ENCODE measurements at places on chromosomes 2 and 18.

DNA sequence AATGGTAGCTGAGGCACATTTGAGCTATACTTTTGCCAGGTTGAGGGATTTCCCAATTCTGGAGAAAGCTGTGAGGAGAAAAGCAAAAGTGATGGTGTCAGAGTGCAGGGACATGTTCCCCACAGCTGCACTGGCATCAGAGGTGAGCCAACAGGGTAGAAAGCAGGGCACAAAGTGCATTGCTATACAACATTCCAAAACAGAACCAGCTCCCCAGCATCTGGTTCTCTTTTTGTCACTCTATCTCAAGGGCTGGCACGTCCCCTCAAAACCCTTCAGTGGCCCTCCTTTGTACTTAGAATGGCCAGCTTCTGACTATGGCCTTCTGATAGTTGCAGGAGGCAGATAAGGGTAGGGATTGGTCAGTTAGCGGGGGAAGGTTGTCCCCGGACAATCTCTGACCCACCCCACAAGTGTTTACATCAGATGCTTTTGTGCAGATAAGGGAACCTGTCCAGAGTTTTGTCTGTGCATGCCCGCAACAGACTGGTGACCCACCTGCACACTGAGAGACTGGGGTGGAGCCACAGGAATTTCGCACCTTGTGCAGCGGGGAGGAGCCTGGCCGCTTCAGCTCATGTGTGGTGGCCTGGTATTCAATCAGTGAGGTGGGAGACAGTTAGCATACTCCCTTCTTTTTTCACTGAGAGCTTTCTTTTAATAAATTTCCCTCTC, 31.0 kb upstream of the TMEM17 start:
- no peak for DNase-seq

- no peak for DNase-seq
Observed at GRCh38 chr2:226677080-226677479, 122.5 kb downstream of the IRS1 start.

DNA sequence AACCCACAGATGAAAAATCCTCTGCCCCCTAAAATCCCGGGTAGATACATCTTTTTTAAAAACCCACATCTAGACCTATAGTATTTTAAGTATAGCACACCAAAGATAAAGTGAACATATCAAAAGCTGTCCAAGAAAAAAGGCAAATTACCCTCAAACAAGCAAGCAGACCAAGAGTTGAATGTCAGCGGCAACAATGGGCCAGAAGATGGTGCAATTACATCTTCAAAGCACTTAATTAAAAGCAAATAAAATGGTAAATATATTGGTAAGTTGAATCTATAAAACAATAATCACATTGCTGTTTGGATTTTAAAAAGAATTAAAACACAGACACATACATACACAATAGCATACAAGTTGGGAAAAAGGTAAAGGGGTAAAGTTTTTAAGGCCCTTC, 98.5 kb downstream of the MYOM1 start:
- DNase-seq, result no peak

GRCh38 chr18:58064406-58064998, 20.5 kb downstream of the NEDD4L start:
- DNase-seq, result no peak

DNA sequence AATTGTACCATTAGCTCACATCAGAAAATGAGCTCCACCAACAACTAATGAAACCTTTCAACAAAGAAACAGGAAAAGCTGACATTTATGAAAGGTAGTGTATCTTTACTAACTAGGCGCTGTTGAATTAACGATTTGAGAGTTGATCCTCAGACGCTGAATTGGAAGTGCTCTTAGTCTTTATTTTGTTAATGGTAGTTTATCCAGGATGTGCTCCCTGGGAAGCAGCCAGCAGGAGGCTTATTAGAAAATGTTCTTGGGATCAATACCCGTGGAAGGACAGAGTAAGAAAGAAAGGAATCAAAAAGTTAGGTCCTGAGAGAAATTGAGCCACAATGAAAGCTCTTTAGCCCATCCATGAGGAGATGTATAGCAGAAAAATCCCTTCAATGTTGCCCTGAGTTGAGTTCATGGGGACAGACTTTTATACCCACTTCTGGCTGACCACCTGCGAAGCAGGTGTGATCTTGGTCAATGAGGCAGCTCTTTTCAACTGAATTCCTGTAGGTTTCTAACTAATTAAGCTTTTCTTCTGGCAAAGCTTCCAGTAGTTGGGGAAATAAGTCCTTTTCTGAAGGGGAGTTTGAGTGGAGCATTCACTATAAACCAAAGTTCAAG, 492.6 kb upstream of the REG3G start:
- DNase-seq, result no peak

GRCh38 chr18:78926243-78926615, 53.4 kb upstream of the SALL3 start:
- DNase-seq, result no peak

GRCh38 chr2:42849311-42849710, 56.9 kb upstream of the HAAO start:
- no peak for DNase-seq

GRCh38 chr2:145874466-145874865, 1354.5 kb upstream of the ZEB2 start:
- no peak for DNase-seq

DNA sequence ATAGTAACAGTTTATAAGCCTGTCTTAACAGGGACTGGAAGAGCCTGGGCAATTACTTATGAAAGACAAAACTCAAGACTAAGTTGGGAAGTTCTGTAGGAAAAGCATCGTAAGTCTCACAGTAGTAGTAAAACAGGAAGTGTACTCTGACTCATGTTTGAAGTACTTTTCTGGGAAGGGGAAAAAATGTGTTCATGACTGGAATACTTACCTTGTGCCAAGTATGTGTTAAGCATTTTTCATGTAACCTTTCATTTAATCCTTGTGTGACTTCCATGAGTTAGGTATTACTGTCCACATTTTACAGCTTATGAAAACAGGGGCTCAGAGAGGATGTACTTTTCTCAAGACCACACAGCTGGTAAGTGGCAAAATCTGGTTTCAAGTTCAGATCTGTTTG, 13.7 kb upstream of the SKOR2 start:
- no peak for DNase-seq

GRCh38 chr18:6751222-6751621, 21.7 kb downstream of the ARHGAP28 start:
- no peak for DNase-seq

DNA sequence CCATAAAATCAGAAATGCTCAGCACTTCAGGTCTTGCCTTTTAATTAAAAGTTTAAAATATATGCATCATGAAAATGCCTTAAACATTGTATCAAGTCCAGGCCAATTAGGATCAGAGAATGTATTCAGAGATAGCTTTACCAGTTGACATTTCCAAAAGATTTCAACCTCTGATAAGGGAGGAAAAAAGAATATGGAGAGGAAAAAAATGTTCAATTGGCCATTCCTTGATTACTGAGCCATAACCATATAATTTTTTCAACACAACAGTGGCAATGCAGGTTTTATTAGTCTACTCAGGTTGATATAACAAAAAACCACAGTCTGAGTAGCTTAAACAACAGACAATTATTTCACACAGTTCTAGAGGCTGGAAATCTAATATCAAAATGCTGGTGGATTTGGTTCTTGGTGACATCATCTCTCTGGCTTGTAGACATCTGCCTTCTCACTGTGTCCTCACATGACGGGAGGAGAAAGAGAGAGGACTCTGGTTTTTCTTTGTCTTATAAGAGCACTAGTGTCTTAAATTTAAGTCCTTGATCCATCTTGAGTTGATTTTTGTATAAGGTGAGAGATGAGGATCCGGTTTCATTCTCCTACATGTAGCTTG, 111.9 kb downstream of the IRS1 start:
- DNase-seq, result no peak

- DNase-seq, result no peak
Observed at GRCh38 chr2:24961903-24962302, 9.9 kb downstream of the DNAJC27 start.

- no peak for DNase-seq
Observed at GRCh38 chr2:108573061-108573460, 38.8 kb downstream of the LIMS1 start.

DNA sequence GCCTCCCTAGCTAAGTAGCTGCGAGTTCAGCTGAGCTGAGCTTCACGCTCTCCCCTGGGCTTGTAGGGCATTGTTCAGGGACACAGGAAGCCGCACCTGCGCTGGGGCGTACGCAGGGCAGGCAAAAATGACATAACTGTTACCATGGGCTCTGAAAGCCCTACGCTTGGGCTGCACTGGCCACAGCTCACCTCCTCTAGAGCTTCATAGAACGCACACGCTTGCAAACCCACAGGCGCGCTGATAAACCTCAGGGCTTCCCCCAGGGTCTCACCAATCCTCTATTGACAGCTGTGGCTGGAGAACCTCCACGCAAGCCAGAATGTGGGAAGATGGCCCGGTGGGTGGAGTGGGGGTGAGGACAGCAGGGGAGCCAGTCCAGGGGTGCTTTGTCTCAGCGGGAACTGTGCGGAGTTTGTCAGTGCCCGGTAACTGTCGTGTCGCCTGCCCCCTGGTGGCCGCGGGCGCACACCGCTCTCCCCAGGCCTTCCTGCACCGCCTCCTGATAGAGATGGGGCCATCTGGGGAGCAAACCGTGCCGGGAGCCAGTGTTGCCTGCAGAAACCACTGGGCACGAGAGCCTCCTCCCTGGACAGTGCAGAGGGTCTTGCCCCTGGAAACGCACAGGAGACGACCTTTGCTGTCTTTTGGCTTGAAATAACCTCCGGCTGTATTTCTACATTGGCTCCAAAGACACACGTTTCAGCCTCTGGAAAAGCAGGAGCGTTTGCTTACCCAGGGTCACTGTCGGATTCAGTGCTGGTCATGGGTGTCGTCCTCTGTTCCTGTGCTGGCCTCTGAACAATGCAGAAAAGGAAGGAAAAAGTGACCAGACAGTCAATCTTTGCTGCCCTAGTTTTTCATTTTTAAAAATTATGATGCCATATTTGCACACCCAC, 17.0 kb upstream of the CIDEA start:
- DNase-seq, result peak; percentile 21

DNA sequence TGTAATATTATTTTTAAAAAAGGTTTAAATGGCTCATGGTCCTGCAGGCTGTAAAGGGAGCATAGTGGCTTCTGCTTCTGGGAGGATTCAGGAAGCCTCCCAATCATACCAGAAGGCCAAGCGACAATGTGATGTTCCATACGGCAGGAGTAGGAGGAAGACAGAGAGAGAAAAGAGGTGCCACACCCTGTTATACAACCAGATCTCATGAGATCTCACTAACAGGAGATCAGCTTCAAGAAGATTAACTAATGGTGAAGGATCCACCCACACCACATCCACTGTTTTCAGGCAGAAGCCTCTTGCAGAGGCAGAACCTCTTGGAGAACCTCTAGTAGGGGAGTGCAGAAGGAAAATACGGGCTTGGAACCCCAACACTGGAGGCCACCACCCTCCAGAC, 103.9 kb upstream of the TEKT4 start:
- no peak for DNase-seq

GRCh38 chr2:160220545-160221009, 20.5 kb upstream of the ITGB6 start:
- no peak for DNase-seq

DNA sequence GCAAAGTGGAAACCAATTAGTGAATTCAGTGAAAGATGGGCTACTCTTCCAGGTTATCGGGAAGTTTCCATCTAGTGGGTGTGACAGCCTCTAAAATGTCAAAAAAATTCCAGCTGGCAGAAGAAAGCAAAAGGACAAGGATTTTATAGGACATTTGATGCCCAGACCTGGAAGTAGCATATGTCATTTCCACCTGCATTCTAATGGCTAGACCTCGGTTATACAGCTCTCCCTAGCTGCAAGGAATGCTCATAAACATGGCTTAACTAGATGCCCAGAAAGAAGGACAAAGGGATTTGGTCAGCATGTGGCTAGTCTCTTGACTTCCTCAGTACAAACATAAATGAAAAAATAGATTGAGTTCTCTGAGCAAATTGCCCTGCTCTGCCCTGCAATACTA, 215.4 kb downstream of the NYAP2 start:
- no peak for DNase-seq

DNA sequence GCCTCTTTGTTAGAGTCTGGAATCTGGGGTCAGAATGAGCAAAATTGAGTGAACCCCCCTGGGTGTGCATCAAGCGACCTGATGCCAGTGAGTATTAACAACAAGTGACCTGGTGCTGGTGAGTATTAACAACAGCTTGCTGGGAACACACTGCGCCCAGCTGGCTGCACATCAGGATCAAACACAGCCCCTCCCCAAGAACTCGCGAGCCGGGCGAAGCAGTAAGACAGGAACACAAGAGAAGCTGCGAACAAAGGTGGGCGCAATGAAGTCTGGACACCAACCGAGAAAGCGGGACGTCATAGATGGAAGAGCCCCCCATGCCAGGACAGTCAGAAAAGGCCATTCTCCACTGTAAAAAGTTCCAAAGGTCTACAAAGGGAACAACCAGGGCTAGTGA, 34.3 kb downstream of the CRACDL start:
- no peak for DNase-seq

- no peak for DNase-seq
Observed at GRCh38 chr2:3041841-3042600, 335.6 kb downstream of the EIPR1 start.

DNA sequence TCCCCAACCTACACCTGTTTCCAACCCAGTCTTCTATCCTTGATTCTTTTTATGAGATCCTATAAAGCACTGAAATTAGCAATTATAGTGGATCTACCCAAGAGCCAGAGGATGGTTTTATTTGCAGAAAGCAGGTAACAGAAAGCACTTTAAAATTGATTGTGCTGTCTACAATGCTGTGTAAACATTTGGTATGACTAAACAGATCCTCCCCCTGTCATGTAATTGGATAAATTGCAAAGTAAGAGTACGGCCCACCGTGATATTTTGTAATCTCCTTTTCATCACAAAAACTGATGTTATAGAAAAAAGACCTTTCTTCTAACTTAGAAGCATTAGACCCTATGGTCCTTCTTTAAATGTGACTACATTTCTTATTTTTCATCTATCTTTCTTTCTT, 11.3 kb upstream of the PPP3R1 start:
- no peak for DNase-seq

DNA sequence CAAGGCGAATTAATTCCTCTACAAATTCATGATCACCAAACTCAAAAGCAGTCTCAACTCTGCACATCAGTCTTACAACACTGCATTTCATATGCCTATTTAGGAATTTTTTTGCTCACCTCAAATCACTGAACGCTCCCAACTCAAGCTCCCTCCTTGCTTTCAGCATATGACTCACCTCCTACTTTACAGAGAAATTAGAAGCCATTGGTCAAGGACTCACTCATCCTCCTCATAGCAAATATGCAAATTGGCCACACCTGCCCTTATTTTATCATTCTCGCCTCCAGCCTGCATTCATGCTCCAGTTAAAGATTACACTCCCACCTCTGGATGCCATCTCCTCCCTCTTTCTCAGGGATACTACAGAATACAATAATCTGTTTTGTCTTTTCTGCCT, 148.8 kb downstream of the MBD2 start:
- no peak for DNase-seq

DNA sequence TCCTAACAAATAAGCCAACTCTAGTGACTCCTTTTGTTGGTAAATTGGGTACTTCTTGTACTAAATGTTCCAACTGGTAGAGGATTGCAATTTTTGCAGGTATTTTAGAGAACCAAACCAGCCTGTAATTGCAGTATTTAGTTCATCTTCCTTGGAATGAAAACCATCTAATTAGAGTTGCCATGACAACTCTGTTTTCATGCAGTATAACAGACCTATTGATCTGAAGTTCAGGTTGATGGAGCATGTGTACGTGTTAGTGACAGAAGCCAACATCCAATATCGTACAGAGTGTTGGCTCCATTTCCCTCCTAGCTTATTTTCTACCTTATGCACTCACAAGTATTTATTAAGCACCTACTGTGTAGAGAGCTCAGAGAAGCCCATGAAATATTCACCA, 176.3 kb upstream of the FOSL2 start:
- no peak for DNase-seq

- DNase-seq, result no peak
Observed at GRCh38 chr2:119179991-119180390, 21.4 kb upstream of the C1QL2 start.

All from activated naive CD4-positive, alpha-beta T cell (primary cell).